ENCODE measurements at places on chromosomes 6 and 20. TPM values are rescaled to one million over a fixed set of nuclear protein-coding genes. Genes with fewer than 3 reads are reported as not detected.

The LPIN3 gene
- total RNA-seq: 41.8 TPM

The BPIFB2 gene
- total RNA-seq: 0.17 TPM

The PXMP4 gene
- total RNA-seq: 17.9 TPM

The SCGN gene
- 3.2 TPM for total RNA-seq

The LAMP5 gene
- total RNA-seq: 0.66 TPM

The TP53TG5 gene
- total RNA-seq: not detected

The PRRT1 gene
- total RNA-seq: 3.7 TPM

The GRM1 gene
- not detected for total RNA-seq

The CD93 gene
- 38.4 TPM for total RNA-seq

The RWDD2A gene
- 5.9 TPM for total RNA-seq

The SLC25A27 gene
- total RNA-seq: 28.9 TPM

The APMAP gene
- 68.8 TPM for total RNA-seq

The RAB44 gene
- 0.75 TPM for total RNA-seq

The CPNE5 gene
- 1.3 TPM for total RNA-seq

The SLC4A11 gene
- total RNA-seq: 4.8 TPM

The SULF2 gene
- 74.8 TPM for total RNA-seq

The MYCT1 gene
- 6.8 TPM for total RNA-seq

- no peak for DNase-seq
These were observed 91.3 kb upstream of the HEY2 start for GRCh38 chr6:125658136-125658535.

GRCh38 chr6:135624402-135625295 lies 127.1 kb upstream of the AHI1 start:
- DNase-seq: no peak

- no peak for DNase-seq
These were observed 80.1 kb upstream of the PTPRK start for GRCh38 chr6:128600397-128600951.

DNA sequence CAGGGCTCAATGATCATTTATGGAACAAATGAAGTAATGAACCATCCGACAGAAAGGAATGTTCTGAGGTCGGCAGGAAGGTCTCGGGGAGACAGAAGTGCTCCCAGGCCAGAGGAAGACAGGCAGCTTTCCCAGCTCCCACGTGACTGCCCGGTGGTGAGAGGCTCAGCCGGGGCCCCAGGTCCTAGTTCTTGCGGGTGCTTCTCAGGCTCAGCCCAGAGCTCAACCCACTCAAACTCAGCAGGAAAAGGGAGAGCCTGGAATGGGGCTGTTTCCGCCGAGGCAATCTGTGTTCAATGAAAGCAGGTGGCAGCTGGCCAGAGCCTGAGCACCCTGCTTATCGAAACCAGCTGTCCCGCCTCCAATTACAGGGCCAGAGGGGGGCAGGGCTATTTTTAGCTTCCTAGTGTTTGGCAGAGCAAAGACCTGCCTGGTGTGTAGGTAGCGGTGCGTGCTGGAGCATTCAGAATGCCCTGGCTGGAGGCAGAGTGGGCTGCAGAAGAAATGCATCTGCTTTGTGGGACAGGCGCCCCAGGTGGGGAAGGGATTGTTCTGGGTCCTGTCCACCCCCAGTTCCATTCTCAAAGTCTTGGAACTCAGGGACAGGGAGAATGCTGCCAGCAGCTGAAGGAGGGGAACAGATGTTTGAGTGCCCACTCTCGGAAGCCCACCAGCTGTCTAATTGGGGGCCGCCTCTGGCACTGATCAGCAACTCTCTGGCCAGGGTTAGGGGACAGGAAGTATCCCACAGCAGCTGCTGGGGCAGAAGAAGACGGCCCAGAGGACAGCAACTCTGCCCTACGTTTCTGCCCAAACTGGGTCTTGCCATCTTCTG lies 145.1 kb downstream of the PREX1 start:
- peak; percentile 81 for DNase-seq

DNA sequence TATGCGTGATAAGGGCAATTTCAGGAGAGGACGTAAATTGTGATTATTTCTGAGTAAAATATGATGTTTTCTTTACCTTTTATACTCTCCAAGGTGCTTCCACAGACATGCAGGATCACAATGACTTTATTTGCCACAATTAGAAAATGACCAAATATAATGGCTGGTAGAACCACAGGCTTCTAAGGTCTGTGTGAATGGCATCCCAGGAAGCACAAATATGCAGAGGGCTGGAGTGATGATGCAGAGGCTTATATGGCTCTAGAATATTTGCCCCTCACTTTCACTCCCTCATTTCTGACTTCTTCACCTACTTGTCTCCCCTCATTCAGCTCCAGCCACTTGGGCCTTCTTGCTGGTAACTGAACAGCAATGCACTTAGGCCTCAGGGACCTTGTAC lies 502.1 kb upstream of the MAP3K7 start:
- DNase-seq: no peak

- DNase-seq: peak; percentile 30
These were observed 26.2 kb downstream of the SLC16A10 start for GRCh38 chr6:111113336-111114086.

DNA sequence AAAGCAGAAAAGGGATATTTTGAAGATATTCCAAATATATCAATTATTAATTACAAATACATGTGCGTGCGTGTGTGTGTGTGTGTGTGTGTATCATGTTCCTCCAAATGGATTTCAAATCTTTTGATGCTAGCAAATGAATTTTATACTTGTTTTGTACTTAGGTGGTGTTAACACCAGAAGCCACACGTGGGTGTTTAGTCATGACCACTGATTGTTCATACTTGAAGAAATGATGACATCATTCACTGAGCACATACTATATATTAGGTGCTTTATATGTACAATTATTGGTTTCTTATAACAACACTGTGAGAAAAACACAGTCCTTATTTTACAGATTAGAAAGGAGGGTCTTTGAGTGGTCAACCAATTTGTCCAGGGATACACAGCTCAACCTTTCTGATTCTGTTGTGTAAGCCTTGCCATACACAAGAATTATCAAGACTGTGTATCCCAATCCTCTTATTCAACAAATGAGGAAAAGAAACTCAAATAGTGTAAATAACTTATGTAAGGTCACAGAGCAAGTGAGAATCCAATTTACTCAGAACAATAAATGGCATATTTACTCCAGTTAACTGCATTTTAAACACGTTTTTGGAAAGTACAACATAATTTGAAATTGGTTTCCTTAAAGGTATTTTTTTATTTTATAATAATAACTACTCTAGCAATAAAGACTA lies 88.5 kb downstream of the BCAS1 start:
- DNase-seq: no peak

GRCh38 chr6:15876406-15876805 lies 213.6 kb upstream of the DTNBP1 start:
- DNase-seq: no peak

GRCh38 chr6:111777357-111777756 lies 95.9 kb downstream of the FYN start:
- DNase-seq: no peak

DNA sequence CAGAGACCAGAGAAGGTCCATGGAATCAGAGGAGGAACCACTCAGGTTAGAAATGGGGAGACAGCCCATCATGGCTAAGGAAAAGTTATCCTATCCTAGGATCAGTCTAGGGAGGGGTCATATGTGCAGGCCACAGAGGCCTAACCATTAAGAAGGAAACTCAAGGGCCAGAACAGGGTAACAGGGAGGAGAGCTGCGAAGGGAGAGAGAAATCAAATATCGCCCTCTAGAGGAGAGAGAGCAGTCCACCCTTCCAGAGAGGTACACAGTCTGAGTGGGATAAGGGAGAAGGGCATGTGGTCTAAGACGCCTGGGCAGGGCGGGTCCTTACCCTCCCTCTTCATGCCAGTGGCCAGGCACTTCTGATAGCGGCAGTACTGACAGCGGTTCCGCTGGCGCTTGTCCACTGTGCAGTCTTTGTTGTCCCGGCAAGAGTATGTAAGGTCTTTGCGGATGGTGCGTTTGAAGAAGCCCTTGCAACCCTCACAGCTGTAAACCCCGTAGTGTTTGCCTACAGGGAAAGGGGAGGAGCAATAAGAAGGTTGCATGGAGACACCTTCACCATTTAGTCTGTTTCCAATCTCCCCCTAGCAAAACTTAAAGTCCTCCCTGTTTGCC lies 2.9 kb downstream of the RXRB start:
- DNase-seq: no peak

- no peak for DNase-seq
These were observed 170.3 kb upstream of the PDE10A start for GRCh38 chr6:165833355-165833754.

- DNase-seq: peak; percentile 38
These were observed 219.8 kb upstream of the ARID1B start for GRCh38 chr6:156557251-156557910.

GRCh38 chr20:37749620-37750403 lies 56.0 kb downstream of the CTNNBL1 start:
- DNase-seq: no peak

- no peak for DNase-seq
These were observed 714.8 kb downstream of the DHX35 start for GRCh38 chr20:39676857-39677391.

GRCh38 chr6:131967948-131968347 lies 16.8 kb upstream of the CCN2 start:
- no peak for DNase-seq

DNA sequence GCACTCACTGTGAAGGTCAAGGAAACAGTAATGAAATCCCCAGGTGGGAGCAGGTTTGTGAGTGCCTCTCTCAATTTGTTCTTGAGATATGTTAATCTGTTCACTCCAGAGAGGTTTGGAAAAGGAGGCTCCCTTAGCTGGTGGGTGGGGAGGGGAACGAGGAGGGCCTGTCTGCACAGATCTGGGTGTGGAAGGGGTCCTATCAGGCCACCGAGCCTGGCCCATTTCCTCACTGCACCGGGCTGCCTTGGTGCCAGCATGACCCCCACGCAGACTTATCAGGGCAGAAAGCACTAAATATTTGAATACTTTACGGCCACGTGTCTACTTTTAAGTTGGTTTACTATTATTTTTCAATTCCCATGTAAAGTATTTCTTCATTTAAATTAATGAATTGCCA lies 8.3 kb downstream of the AGPAT4 start:
- DNase-seq: no peak

DNA sequence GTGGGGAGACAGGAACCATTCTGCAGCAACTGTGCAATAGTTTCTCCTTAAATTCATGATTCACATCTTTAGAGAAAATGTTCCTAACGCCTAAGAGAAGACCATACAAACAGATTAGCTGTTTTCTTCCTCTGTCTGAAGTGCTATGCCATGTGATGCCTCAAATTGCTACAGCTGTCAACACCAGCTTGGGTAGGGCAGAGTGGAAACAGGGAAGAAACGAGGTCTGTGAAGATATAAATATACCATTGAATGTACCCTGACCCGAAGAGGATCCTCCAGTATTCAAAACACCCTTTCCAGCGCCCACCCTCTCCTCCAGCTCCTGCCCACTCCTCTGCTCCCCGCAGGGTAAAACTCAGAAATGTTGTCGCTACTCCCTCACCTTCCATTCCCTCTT lies 40.3 kb upstream of the PRND start:
- no peak for DNase-seq

- DNase-seq: no peak
These were observed 24.5 kb downstream of the HLA-F start for GRCh38 chr6:29747688-29748250.

DNA sequence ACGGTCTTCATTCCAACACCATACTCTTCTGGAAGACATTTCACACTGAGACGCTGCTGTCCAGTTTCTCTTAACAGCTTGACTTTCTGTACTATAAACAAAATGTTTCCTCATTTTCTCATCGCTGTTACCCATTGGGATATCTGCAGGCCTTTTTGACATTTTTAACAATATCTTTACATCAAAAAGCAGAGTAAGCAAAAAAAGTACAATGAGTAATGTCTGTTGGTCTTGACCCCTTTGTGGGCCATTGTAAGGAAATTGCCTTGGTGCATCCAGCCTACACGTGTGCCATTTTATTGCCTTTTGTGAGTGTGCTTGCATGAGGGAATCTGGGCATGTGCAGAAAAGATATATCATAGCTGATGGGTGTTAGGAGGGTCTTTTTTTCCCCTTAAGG lies 129.1 kb upstream of the MANEA start:
- DNase-seq: no peak

- DNase-seq: no peak
These were observed 648.5 kb downstream of the RNF144B start for GRCh38 chr6:19035461-19036195.

DNA sequence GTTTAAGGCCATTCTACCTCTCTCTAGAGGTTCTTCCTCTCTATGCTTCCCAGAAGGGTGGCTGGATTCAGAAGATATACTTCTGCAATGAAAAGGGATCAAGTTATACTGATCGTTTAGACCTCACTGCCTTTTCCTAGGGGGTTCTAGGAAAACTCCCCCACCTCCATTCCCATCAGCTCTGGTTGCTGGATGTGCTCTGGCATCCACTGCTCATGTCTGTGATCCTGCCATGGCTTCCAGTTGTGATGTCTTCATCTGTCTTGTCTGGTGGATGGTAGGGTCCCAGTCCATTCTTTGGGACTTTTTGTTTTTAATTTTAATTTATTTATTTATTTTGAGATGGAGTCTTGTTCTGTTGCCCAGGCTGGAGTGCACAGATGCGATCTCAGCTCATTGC lies 118.4 kb downstream of the BTBD3 start:
- DNase-seq: no peak

DNA sequence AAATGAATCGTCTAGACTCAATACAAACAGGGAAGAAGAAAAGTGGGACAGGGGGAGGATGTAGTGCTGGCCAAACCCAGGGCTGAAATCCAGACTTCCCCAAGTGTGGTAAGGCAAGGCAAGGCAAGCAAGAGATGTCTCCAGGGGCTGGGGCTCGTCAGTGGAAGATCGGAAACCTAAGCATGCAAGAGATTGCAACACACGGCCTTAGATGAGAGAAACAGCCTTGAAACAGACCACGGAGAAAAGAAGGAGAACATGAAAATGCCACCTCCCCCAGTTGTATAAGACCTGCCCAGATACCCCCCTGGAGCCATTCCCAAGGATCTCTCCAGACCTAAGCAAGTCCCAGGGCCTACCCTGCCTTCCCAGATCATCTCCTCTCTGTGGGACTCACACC lies 20.0 kb downstream of the VEGFA start:
- DNase-seq: peak; percentile 66

DNA sequence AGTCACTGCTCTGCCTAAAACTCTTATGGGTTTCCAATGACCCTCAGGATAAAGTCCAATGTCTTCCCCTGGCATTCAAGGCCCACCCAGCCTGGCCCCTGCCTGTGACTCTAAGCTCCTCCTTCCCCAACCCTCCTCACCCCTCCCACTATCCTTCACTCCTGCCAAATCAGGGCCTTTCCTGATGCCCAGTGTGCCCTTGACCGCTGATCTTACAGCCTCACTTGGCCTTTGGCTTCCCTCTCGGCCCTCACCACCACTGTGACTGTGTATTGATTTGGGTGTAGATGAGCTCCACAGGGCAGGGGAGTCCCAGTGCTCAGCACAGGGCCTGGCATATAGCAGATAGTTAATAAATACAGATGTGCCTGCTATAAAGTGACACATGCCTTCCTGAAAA lies 115.7 kb downstream of the TOX2 start:
- no peak for DNase-seq

DNA sequence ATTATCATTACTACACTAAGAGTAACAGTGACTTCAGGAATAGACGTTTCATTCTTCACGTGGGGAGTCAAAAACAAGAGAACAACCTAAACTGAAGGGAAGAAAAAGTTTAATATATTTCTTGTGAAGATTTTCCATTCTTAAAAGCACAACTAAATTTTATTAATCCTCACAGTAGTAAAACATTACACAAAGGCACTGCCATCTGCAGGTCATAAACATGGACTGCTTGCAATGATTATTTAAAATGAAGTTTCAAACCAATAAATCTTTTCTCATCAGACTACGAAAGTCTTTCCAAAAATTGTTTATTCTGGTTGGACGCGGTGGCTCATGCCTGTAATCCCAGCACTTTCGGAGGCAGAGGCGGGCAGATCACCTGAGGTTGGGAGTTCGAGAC lies 2.6 kb downstream of the NCOA5 start:
- DNase-seq: no peak
